AG09319 (cell line): ENCODE measurements at places on chromosomes 2 and 18.

GRCh38 chr2:9809064-9809356 lies 34.3 kb upstream of the TAF1B start:
- no peak for DNase-seq

- DNase-seq, result no peak
These were observed 13.3 kb downstream of the ACKR3 start for GRCh38 chr2:236582968-236583367.

- no peak for DNase-seq
These were observed 75.5 kb upstream of the ZNF532 start for GRCh38 chr18:58788971-58789875.

GRCh38 chr2:60262178-60262577 lies 291.3 kb downstream of the BCL11A start:
- no peak for DNase-seq

DNA sequence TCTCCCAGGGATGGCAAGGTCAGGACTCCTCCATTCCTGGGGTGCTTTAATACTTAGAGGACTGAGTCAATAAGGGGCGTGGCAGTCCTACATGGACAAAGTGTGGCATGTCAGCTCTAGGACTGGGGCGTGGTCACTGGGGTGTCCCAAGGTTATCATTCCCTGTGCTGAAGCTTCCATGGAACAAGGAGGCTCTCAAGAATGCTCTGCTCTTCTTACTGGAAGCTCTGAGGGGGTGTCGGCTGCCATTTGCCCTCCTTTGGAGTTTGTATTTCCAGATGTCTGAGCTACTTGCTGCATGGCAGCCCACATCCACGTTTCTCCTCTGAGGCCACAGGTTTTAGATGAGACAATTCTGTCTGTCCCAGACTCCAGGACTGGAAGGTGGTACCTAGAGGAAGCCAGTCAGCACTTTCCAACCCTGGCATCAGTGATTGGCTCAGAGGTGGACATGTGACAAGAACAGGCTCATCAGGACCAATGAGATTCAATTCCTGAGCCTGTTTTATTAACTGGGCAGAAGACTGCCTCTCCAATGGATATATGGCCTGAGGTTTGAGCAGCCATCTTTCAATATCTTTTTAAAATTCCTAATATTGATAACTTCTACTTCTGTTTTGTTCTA lies 128.9 kb upstream of the ARL4C start:
- DNase-seq, result no peak
